Left renal cortex interstitium (tissue), 4 donors: ENCODE measurements at places on chromosomes 12 and 14. TPM values are rescaled to one million over a fixed set of nuclear protein-coding genes. Genes with fewer than 3 reads are reported as not detected.

Gene KRT83
- not detected for polyA plus RNA-seq

Gene PPM1H
- polyA plus RNA-seq: 26.2 TPM

Gene SELPLG
- polyA plus RNA-seq: 2.8 TPM

Gene TPPP2
- polyA plus RNA-seq: 2.6 TPM

Gene OAS2
- 6.2 TPM for polyA plus RNA-seq

Gene TCL1B
- polyA plus RNA-seq: 0.41 TPM

Gene SAV1
- polyA plus RNA-seq: 40.3 TPM

Gene DPPA3
- not detected for polyA plus RNA-seq

Gene CD9
- 212 TPM for polyA plus RNA-seq

Gene STXBP6
- 8.6 TPM for polyA plus RNA-seq

Gene AEBP2
- 60.7 TPM for polyA plus RNA-seq

Gene RFC5
- 39.6 TPM for polyA plus RNA-seq

Gene GLT8D2
- 10.3 TPM for polyA plus RNA-seq

Gene SPX
- 15.6 TPM for polyA plus RNA-seq

Gene RAB35
- 42.1 TPM for polyA plus RNA-seq

Gene CCDC196
- 0.36 TPM for polyA plus RNA-seq

Gene CTDSP2
- polyA plus RNA-seq: 261 TPM

Gene FAM181A
- polyA plus RNA-seq: not detected

Gene PTHLH
- polyA plus RNA-seq: 1.3 TPM

Gene SYCP3
- polyA plus RNA-seq: 2.2 TPM

Gene CLEC4C
- 0.21 TPM for polyA plus RNA-seq

Gene NAV3
- polyA plus RNA-seq: 7.3 TPM

Gene AHNAK2
- 2.0 TPM for polyA plus RNA-seq

Gene ANO2
- 5.5 TPM for polyA plus RNA-seq

Gene ACSM4
- polyA plus RNA-seq: not detected

Gene C12orf43
- polyA plus RNA-seq: 21.8 TPM

Gene KCNC2
- 0.79 TPM for polyA plus RNA-seq
